CD4-positive, alpha-beta T cell (primary cell): ENCODE measurements at places on chromosomes 7 and 10.

- no peak for DNase-seq
Observed at GRCh38 chr7:151010307-151011096, 13.8 kb downstream of the ATG9B start.

GRCh38 chr10:62585211-62585775, 211.1 kb downstream of the ZNF365 start:
- DNase-seq = no peak

DNA sequence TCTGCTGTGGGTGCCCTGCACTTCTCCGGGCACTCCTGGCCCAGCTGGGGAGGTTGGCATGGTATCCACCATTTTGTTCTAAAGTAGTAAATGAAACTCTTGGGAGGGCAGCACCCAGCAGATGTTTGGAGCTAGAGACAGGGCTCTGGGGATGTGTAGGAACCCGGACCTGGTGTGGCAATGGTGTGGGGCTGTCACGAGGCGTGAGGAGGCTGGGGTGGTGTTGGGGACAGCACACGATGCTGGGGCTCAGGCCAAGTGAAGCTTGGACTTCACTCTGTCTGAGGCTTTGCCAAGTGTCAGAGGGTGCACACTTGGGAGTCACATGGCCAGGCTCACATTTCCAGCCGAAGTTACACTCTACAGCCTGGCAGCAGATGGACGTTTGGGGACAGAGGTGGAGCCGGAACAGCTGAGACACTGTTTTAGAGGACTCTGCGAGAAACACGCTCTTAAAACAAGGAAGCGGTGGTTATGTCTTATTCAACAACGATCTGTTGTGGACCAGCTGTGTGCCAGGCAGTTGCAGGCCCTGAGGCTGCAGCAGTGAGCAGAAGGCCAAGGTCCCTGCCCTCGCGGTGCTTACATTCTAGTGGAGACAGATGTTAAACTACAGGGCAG, 118.2 kb downstream of the CUX1 start:
- DNase-seq = no peak

DNA sequence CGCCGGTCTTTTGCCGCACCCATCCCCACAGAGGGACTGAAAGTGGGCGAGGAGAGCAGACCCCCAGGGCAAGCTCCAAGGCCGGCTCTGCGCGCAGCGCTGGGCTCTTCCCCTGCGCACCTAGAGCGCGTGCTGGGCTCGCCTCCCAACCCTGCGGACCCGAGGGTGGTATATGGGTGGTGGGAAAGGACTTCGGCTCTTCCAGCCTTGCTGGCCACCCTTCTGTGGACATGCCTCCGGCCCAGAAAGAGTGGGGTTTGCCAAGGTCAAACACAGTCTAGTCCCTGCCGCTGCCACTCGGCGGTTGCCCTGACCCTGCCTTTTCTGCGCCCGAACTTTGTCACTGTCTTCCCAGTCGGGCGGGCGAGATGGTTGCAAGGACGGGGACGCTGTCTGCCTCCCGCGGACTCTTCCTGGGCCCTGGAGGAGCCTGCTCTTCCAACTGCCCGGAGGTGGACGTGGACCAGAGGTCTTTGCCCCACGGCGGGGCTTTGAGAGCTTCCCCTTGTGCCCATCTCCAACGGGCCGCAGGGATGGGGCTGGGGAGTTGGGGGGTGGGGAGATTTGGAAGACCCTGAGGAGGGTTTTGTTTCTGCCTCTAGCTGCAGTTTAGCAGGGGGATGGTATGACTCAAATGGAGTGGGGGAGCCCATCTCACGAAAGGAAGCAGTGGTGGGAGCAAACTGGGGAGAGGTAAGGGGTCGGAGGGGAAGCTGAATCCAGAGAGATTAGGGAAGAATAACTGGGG, 1.5 kb downstream of the ADCY1 start:
- no peak for DNase-seq
